ENCODE measurements at places on chromosomes 7 and 10.

GRCh38 chr10:93420944-93421825 is 60.9 kb downstream of the MYOF start:
- DNase-seq = no peak

DNA sequence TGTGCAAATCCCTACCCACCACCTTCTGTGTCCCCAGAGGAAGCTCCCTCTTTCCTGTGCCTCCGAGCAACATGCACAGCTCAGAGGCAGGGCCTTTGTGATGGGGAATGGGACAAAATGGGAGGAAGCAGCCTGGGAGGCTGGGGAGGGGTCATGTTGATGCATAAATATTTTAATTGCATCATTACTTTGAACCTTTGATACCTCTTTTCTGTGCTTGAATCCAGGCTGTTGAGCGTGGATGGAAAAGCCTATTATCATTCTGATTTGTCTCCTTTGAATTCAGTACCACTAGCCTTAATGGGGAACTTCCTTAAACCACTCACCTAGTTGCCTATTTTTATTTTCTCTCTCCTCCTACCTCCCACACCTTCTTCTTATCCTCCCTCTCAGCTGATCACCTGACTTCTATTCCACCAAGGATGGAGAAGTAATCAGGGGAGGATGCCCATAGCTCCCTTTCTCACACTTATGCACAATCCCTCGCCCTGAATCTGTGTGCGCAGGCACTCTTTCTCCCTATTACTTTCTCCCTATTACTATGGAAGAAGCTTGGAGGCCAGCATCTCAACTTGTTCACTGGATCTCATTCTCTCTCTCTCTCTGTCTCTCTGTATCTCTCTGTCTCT is 78.5 kb downstream of the SEC61G start:
- DNase-seq = no peak

GRCh38 chr7:18096087-18096486 is 68.4 kb upstream of the PRPS1L1 start:
- no peak for DNase-seq

DNA sequence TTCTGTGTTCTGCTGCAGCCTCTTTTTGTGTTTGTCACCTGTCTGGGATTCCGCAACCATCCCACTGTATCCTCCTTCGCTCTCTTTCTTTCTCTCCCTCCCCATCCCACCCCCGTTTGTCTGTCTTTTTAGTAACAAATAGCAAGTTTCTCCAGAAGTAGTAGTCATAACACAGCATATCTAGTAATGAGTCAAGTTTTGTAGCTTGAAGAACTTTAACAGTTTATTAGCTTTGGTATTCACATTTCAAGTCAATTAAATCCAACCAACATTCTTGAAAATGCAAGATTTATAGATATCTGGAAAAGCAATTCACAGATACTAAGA is 154.1 kb upstream of the MTPN start:
- no peak for DNase-seq

GRCh38 chr7:39541511-39541910 is 24.7 kb upstream of the YAE1 start:
- no peak for DNase-seq

Data from Kasumi-1 (cell line).